ENCODE measurements at places on chromosomes 6 and 20.

GRCh38 chr6:140599916-140600315, 1225.5 kb upstream of the CITED2 start:
- no peak for DNase-seq

- no peak for DNase-seq
Observed at GRCh38 chr6:46862381-46862780, 59.4 kb downstream of the ADGRF5 start.

DNA sequence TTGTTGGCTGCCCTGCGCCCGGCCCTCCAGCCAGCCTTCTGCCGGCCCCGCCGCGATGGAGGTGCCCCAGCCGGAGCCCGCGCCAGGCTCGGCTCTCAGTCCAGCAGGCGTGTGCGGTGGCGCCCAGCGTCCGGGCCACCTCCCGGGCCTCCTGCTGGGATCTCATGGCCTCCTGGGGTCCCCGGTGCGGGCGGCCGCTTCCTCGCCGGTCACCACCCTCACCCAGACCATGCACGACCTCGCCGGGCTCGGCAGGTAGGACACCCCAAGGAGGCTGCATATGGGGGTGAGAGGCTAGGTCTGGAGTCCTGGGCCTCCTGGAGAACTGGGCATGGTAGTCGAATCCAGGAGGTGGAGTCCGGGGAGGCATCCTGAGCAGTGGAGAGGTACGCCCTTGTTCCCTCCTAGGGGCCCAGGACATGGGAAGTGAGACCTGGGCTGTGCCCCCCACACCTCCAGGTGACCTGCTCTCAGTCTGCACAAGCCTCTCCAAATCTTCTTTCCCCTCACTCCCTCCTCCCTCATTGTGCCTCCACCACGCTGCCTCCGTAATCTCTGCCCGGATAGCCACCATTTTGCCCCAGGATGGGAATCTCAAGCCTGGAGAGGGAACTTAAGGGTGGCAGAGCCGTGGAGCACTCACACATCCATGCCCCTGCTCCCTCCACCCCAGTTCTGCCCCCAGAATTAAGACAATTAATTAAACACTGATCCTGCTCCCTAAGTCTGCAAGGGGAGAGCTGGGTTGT, 541 bp downstream of the CDC25B start:
- no peak for DNase-seq

DNA sequence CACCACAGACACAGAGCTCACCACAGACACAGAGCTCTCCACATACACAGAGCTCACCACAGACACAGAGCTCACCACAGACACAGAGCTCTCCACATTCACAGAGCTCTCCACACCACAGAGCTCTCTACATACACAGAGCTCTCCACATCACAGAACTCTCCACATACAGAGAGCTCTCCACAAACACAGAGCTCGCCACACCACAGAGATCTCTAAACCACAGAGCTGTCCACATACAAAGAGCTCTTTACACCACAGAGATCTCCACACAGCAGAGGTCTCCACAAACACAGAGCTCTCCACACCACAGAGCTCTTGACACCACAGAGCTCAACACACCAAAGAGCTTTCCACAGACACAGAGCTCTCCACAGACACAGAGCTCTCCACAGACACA, 55.8 kb downstream of the ERMARD start:
- no peak for DNase-seq

DNA sequence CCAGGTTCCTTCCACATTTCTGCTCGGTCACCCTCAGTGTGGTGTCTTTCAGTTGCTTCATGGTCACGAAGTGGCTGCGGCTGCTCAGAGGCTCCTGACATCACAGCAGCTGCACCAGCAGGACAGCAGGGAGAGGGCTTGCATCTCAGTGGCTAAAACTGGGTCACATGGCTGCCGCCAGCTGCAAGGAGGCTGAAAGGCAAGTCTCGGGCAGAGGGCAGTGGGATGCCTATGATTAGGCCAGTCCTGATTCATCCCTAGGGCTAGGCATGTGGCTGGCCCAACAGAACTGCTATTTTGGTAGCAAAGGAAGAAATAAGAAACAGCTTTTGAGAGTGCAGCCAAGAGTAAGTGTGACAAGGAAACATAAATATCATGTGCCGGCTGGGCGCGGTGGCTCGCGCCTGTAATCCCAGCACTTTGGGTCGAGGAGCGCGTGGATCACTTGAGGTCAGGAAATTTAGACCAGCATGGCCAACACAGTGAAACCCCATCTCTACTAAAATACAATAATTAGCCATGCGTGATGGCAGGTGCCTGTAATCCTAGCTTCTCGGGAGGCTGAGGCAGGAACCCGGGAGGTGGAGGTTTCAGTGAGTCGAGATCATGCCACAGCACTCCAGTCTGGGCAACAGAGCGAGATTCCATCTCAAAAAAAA, 46.6 kb downstream of the RBM38 start:
- no peak for DNase-seq

DNA sequence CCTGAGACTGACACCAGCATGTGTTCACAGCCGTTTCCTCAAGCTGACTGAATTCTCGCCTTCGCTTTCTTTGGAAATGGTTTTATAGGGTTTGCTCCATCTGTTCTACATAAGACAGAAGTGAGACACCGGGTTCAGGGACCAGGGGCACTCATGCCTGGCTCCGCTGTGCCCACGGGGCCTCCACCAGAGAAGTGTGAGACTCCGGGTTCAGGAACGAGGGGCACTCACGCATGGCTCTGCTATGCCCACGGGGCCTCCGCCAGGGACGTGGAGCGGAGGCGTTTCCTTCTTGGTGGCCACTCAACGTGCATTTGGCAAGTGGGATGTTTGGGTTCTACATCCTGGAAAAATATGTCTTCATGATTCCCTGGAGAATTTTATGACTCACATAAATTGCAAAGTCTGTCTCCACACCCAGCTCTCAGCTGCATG, 106.6 kb downstream of the RNASET2 start:
- no peak for DNase-seq

DNA sequence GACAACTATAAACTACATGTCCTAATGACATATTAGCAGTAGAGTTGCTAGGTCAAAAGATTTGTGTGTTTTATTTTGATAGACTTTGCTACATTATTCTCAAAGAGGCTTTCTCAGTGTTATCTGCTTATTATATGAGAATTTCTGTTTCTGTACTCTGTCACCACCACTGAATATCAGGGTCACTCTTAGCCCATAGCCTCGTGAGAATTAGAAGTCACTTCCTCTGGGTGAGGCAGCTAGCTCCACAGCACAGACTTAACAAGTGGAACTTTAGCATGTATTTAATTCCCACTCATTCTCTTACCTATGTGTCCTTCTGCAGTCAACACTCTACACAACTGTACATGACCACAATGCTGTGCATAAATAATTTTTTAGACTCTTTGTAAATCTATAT, 6.7 kb downstream of the PHACTR2 start:
- no peak for DNase-seq

DNA sequence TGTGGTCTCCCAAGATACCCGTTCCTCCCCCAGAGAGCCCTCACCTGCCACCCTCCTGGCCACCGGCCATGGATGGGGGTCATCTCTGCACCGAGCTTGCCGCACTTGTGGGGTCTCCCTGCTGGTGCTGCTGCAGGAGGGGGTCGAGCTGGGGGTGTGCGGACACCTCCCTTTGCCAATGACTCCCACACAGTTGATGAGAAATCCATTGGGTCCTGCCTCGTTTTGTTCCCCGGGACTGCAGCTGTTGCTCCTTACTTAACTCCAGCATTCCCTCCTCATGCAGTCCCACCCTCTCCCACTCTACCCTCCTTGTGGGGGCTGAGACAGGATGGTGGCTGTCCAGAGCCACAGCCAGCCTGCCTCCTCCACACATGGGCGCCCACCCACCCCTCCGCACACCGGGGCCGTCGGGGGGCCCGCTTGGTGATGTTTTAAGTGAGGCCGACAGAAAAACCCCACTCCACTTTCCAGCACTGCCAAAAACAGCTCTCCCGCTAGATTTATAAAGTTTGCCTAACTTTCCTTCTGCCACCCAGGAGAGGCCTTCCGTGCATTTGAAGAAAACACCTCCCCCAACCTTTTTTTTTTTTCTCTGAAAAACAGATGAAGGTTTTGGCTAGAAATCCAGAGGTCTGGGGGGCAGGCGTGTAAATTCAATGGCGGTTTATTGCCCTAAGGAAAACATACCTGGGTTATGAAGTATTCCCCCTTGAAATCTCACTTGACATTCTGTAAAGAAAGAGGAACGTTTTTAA, 53.5 kb upstream of the APCDD1L start:
- DNase-seq, result no peak

DNA sequence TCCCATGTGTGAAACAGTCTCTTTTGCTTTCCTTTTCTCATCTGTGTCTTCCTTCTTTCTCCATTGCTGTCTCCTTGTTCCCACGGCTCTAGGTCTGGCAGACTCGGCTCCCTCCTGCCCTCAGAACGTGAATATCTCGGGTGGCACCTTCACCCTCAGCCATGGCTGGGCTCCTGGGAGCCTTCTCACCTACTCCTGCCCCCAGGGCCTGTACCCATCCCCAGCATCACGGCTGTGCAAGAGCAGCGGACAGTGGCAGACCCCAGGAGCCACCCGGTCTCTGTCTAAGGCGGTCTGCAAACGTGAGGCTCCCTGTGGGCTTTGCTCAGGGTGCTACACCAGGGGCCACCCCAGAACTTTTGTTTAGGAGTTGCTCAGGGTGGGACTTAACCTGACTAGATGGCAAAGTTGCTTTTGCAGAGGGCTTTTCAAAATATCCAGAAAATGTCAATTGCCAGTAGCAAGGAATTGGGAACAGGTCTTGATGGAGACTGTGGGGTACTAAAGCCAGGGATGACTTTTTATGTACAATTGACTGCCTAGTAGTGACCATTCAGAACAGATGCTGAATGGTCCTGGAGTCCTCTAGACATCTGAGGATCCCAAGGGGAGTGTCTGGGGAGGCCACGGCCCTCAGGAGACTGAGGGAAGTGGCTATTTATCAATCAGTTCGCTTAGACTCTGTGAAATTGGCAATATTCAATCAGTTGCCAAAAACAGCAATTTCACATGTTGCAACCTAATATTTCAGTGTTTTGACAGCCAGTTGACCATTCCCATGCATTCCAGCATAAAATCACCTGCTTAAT, 550 bp downstream of the C2 start:
- DNase-seq, result no peak

- DNase-seq, result no peak
Observed at GRCh38 chr6:17740559-17741220, 34.0 kb upstream of the NUP153 start.

DNA sequence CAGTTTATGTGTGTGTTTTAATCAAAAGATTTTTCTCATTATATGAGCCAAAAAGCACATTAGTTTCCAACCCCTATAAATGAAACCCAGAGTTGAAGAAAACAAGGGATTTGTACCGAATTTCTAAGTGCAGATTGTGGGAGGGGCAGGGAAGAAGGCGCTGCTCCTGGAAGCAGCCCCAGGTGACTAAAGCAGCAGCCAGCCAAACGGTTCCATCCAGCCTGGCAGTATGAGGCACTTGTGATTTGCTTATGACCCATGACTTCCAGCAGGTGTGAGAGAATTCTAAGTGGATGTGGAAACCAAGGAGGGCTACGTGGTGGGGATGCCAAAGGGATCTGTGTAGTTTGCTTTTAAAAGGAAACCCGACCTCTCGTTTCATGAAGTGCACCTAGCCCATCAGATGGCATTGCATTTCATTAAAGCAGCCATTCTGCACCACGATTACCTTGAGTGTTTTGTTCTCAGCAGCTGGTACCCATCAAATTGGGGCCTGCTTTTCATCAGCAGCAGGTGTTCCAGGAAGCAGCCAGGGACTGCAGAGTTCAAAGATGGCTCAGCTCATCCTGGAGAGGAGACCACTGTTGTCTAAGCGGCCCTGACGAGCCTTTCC, 79.1 kb downstream of the DTD1 start:
- DNase-seq, result no peak

- peak; percentile 35 for DNase-seq
Observed at GRCh38 chr20:58389324-58389967, 417 bp downstream of the VAPB start.

GRCh38 chr6:29947077-29947980, 5.0 kb downstream of the HLA-A start:
- DNase-seq, result no peak

DNA sequence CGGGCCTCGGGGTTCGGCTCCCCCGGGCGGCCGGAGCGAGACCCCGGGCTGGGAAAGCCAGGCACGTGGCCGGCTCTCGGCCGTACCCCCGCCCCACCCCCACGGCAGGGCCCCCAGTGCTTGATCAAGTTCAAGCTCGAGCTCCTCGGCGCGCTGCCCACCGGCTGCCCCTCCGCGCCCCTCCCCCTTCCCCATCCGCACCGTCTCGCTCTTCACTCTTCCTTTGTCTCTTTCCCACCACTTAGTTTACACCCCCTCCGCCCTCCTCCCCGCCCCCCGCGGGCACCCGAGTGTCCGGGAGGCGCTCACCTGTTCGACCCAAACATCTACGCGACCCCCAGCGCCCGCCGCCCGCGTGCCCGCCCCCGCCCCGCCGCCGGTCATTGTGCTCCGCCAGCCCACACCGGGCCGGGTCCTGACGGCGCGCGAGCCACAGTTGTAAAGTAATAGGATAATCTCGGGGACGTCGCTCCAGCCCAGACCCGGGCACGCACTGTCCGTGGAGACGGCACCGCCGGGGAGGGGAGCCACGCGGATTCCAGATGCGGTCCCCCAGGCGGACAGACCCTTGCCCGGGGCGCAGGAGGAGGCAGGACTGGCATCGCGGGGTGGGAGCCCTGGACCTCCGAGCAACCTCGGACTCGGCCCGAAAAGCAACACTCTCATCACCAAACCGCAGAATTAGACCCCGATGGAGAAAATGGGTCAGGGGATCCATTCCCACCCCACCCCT, 100.7 kb downstream of the NOL4L start:
- DNase-seq, result no peak

- no peak for DNase-seq
Observed at GRCh38 chr6:97322811-97323210, 39.8 kb upstream of the MMS22L start.

- no peak for DNase-seq
Observed at GRCh38 chr20:10466325-10466724, 31.2 kb downstream of the SLX4IP start.

DNA sequence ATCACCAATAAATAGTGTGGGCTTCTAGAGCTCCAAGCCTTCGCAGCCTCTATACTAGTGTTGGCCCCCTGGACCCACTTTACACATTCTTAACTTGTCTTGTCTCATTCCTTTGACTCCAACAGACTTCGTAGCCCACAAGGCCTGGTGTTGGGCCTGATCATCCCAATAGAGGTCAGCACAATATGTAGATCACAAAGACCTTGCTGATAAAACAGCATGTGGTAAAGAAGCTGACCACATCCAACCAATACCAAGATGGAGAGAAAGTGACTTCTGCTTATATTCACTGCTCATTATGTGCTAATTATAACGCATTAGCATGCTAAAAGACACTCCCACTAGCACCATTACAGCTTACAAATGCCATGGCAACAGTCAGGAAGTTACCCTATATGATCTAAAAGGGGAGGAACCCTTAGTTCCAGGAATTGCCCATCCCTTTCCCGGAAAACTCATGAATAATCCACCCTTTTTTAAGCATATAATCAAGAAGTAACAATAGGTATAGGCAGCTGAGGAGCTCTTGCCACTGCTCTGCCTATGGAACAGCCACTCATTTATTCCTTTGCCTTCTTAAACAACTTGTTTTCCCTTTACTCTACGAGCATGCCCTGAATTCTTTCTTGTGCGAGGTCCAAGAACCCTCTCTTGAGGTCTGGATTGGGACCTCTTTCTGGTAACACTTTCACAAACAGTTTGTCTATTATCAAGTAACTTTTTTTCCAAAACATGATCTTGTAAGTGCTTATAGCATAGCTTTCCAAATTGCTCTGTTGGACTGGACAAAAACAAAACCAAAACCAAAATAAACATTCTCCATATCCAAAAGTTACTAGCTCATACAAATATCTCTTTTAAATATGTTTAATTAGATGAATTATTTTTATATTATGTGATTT, 54.6 kb upstream of the ECHDC1 start:
- no peak for DNase-seq
